ENCODE measurements at places on chromosomes 7 and 10.

DNA sequence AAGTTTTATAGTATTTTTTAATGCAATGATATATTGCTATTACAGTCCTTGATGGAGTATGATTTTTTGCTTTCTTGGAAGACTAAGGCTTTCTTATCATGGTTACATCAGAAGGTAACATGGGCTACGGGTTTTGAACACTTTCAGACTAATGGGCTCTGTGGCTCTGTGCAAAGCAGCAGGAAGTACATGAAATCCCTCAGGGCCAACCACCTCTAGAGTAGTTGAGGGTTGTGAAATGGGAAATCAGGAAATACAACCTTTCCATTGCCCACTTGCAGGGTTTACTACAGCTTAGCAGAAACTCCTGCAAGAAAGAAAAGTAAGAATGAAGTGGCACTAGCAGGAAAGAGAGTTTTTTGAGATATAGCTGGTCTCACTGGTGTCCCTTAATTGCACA lies 853.5 kb downstream of the KCNMA1 start:
- no peak for DNase-seq

GRCh38 chr10:120770496-120770895 lies 80.7 kb upstream of the WDR11 start:
- no peak for DNase-seq

DNA sequence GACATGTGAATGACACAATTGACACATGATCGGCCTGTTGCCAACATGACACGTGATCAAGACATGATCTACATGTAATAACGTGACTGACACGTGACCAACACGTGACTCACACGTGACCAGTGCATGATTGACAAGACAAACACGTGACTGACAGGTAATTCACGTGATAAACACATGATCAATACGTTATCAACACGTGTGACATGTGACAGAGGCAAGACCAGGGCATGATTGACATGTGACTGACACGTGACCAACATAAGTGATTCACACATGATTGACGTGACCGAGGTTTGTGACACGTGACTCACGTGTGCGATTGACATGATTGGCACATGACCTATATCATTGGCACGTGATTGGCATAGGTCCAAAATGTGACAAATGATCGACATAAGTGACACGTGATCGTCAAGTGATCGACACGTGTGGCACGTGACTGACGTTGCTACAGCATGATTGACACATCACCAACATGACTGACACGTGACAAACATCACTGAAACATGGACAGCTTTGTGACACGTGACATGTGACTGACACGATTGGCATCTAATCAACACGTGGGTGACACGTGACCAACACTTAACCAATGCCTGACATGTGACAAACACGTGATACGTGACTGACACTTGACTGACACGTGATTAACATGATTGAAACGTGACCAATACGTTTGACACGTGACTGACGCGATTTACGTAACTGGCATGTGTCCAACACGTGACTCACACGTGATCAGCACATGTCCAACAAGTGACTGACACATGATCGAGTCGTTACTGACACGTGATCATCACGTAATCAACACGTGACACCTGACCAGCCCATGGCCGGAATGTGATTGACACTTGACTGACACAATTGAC lies 23.0 kb downstream of the CRPPA start:
- no peak for DNase-seq

- DNase-seq, result no peak
These were observed 66.2 kb downstream of the LARP4B start for GRCh38 chr10:865257-865656.

GRCh38 chr7:27242154-27242553 lies 448 bp upstream of the EVX1 start:
- no peak for DNase-seq

DNA sequence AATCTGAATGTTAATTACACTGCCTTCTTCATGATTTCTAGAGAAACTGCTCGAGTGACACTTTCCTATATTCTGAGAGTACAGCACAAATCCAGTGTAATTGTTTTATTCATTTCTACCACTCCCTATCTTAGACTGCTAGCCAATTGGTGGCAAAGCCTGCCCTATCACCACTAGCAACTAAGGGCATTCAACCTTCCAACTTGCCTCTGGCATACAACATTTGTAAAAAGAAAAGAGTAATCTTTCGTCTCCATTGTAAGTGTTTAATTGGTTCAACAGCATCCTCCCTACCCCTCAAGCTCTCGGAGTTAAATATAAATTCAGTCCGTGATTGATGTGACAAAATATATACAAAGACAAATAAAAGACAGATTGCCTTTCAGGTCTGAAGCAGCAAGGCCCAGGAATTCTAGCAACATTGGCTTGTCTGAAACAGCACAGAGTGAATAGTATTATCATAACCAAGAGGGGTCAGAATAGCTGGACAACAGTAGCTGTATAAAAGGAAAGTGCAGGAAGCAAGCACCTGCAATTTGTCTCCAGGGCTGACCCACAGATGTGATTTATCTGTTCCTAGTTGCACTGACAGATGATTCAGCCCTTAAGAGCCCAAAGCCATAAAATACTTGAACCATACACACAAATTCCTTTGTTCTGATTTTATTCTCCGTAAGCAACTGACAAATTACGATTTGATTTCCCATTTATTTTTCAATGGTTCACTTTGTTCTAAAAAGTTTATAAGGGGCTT lies 47.6 kb upstream of the ANKRD1 start:
- no peak for DNase-seq

DNA sequence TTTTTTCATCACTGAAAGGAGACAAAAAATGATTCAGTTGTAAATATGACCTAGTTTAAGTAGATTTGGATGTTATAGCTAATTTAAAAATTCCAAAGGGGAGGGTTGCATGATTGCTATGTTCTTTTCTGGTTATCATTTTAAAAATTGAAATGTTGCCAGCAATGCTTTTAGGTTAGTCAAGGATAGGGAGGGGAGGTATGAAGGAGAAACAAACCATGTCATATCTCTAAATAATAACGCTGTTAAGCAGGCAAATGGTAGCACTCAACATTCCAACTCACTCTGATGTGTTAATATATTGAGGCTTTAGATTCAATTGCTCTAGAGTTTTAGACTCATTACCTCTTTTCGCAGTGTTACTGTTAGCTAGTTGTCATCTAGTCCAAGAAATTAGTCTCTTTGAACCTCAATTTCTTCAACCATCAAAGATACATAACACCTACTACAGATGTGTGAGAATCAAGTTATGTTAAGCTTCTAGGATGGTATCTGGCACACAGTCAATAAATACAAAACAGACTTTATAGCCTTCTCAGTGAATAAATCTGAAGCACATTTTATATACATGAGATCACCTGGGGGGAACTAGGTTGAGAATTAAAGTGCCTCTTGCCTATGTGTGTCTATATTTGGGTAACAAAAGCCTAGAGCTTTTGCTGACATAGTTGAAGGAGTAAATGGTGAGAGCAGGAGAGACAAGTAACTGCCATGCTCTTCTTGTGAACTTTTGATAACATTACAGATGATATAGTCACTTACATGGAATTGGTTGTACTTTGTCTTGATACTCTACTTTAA lies 124.9 kb downstream of the CSTF2T start:
- DNase-seq, result no peak

DNA sequence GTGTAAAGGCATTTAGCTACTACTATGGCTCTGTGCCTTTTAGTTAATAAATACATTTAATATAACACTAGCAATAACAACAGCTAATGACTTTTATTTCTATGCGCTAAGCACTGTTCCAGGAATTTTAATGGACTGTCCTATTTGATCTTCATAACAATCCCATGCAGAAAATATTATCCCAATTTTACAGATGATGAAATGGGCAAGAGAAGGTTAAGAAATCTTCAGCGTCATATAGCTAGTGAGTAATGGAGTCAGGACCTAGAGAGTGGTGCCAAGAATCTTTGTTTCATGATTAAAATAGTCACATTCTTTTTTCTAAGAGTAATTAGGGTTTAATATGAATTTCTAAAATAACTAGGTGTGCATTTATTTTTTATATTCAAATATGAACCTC lies 32.4 kb downstream of the ACTA2 start:
- DNase-seq, result no peak

DNA sequence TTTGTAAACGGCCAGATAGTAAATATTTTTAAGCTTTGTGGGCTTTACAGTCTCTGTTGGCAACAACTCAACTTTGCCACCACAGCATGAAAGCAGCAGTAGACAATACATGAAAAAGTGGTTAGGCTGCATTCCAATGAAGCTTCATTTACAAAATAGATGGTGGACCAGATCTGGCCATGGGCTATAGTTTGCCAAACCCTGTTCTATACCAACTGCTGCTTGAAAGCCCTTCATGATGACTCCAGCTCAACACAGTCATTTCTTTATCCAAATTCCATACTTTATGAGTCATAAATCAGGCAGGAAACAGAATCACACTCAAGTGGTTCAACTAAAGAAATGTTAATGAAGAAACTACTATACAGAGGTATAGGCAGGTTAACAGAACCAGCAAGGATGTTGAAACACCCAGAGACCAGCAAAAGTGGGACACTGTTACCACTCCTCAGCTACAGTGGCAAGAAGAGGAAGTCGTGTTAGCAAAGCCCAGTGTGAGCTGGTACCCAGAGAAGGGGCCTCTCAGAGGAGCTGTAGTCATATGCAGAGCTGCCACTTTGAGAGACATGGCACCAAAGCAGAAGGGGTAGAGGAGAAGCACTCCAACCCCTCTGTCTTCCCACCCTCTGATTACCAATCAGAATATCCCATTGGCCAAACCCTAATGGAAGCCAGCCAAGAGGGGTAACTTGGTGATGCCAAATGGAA lies 72.5 kb downstream of the PRLHR start:
- DNase-seq, result no peak

DNA sequence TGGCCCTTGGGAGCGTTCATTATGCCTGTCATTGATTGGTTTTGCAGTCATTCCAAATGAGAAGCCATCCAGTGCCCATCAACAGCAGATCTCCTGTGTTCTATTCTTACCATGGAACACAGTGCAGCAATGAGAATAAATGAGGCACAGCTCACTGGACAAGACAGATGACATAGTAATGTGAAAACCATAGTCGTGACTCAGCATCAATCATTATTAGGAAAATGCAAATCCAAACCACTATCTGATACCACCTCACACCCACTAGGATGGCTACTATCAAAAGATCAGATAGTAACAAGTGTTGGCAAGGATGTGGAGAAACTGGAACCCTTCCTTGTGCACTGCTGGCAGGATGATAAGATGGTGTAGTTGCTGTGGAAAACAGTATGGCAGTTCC lies 144.7 kb downstream of the ARHGAP22 start:
- no peak for DNase-seq

- no peak for DNase-seq
These were observed 179.0 kb downstream of the NOC3L start for GRCh38 chr10:94183666-94184264.

DNA sequence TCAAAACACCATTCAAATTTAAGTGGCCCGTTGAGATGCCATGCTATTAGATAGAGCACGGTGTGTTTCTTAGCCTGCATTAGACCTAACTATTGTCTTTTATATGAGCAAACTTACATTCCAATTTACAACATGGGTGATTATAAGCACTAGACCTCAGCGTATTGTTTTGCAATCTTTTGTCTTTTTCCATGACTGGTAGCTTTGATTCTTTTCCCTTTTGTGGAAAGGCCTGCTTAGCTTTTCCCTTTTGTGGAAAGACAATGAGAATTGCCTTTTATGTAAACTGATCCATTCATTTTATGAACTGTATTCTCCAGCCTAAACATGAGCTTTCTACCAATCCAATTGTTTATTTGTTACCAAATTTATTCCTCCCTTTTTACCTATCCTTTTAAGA lies 823.1 kb downstream of the CCSER2 start:
- DNase-seq, result no peak

- DNase-seq, result no peak
These were observed 45.7 kb downstream of the IMMP2L start for GRCh38 chr7:111516612-111517011.

DNA sequence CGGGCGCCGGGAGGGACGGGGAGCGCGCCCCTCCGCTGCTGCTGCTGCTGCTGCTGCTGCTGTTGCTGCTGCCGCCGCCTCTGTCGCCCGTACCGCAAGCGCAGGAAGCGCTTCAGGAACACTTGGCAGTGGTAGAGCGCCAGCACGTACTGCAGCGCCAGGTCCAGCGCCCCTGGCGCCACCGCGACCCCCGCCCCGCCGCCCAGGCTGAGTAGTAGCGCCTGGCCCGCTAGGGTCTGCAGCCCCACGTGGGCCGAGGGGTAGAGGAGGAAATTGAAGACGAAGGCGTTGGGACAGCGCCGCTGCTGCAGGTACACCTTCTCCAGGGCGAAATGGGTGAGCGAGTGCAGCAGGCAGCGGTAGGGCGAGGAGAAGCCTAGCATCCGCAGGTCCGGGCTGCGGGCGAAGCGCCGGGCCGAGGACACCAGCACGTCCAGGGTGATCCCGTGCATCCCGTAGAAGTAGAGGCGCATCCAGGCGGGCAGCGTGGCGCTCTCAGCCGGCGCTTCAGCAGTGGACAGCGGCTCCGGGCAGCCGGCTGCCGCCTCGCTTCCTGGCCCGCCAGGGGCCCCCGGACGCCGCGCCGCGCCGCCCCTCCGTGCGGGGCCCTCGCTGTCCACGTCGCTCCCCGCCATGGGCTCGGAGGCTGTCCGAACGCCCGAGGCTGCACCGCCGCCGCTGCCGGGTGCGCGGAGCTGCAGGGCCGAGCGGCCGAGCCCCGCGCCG lies at the start of gene TMEM229A:
TMEM229A (minus strand) TSS at position 699 of the 726 bp plus-strand sequence; CDS start at position 635, 64 bp downstream.
- no peak for DNase-seq

- DNase-seq, result no peak
These were observed at the start of gene HKDC1 for GRCh38 chr10:69220041-69220451. Gene HKDC1 (plus strand): TSS chr10:69220332. CDS start chr10:69220436, 104 bp downstream.

DNA sequence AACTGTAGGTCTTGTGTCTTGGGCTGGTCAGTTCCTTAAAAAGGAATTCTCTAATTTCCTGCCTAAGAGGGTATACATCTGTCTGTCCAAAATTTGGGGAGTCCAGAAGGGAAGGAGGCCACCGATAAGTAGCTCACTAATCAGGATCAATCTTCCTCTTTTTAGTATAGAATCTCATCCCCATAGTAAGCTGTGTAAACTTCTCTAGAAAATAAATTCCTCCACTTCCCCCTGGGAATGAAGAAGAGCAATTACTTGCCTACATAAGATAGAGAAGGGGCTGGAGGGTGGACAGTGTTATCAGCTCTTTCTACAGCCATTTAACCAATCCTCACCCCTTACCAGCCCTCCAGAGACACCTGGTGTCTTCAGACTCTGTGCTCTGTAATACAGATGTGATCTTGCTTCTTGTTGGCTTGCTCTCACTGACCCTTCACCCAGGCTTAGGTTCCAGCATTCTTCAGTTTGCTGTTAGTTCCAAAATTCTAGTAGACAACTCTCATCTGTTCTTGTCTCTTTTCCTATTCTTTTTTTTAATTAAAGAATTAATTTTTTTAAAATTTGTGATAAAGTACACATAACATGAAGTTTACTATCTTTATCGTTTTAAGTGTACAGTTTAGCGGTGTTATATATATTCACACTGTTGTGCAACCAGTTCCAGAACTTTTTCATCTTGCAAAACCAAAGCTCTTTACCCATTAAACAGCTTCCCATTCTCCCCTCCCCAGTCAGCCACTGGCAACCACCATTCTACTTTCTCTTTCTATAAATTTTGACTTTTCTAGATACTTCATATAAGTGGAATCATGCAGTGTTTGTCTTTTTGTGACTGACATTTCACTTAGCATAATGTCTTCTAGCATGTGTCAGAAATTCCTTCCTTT lies 6.5 kb upstream of the PRKAR2B start:
- DNase-seq, result no peak
